ENCODE measurements at places on chromosomes 12 and 14.

DNA sequence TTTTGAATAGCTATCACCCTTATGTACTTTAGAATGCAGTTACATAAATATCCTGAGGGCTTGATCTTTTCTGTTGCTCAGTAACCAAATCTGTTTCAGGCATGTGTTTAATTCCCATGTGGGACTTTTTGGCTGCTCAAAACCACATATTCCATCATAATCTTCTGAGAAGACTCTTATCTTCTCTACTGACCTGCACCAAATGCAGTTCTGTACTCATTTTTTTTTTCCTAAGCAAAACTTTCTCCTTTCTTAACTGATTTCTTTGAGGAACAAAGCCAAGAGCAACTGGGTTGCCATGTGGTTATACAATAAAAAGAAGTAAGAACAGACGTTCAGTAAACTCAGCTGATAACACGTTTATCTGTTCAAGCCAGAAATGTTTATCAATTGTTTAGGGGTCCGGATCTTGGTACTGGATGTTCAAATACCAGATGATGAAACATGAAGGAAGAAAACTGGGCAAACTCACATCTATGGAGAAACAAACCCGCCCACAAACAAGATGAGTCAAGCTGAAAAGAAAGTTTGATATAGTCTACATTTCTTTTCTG is 50.1 kb downstream of the TMEM132C start:
- no peak for DNase-seq

- no peak for DNase-seq
These were observed 1069.5 kb downstream of the TRHDE start for GRCh38 chr12:73341559-73342247.

DNA sequence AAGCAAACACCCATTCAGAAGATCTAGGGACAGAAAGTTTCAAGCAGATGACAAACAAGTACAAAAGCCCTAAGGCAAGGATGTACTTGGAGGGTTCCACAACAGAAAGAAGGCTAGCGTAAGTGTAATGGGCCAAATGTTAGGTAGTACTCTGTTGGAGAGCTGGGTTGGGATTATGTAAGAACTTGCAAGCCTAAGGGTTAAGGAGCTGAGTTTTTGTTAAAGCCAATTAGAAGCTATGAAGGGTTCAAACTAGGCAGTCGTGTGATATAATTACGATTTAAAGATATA is 41.4 kb downstream of the HECTD1 start:
- DNase-seq: no peak

- DNase-seq: no peak
These were observed 177.6 kb downstream of the SUDS3 start for GRCh38 chr12:118553856-118554504.

GRCh38 chr14:104558231-104559027 is 21.1 kb upstream of the C14orf180 start:
- DNase-seq: no peak

DNA sequence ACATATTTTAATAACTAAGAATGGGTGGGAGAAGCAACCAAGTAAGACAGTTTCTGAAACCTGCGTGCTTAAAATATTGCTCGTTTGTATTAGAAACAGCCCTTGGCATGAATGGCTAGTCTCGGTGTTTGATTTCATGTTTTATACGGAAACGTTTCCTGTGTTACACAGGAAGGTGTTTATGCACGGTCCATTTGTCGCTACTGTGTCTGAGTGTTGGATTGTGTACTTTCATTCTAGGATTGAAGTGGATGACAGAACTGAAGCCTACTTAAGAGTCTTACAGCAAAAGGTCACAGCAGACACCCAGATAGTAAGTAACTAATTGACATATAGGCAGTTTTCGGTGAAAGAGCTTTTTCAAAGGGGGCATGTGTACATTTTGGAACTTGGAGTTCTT is 19.6 kb downstream of the PIWIL1 start:
- DNase-seq: no peak

DNA sequence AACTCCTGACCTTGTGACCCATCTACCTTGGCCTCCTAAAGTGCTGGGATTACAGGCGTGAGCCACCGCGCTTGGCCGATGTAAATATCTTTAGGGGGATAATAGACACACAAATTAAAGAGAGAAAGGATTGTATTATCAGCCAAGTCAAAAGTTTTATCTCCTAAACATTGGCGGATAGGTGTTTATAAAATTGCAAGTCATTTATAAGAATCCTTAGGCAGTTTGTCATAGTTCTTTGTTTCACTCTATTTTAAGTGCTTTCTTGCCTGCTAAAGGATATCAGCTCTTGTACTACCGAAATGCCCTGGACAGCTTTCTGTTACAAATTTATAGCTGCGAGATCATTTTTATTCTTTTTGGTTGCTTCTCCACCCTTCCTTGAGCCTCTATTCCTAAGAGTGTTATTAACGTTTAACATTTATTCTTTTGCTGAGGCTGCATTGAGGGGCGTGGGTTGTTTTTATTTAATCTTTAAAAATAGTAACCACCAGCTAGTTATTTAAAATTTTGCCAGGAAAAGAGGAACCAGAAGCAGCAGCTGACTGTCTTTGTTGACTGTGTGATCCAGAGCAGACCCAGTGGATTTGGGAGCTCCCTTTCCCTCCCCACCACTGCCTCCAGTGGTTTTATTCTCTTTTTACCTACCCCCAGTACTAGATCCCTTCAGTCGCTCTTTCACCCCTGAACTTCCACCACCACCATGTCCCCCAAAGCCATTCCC is 106.4 kb downstream of the DIP2B start:
- DNase-seq: no peak

DNA sequence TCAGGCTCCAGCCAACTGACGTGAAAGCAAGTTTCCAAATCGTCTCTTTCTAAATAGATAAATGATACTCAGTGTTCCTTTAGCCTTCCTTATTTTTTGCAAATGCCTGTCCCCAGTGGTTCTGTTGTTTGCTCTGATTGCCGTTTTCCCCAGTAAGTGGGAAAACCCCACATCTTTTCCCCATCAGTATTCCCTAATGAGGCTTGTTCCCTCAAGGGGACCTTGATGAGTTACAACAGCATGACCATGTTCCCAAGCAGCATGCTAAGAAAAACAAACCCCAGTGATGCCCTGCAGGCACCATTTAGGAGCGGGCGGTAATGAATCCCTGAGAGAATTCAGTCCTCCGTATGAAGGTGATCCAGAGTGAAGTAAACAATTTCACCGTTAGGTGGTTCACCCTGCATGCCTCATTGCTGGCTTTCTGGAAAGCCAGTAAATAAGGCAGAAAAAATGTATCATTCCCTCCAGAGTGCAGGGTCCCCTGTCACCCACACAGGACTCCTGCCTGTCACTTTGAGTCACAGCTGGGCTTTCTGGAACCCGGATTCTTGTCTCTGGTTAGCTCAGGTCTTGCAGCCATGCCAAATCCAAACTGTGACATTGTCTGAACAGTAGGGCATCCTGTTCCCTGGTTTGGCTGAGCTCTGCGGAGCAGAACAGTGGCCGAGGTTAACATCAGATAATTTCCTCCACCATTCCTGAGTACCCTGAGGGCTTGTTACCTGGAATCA is 222.6 kb downstream of the RGS6 start:
- no peak for DNase-seq

GRCh38 chr12:41184864-41185263 is 3.3 kb upstream of the PDZRN4 start:
- no peak for DNase-seq

- no peak for DNase-seq
These were observed 99.1 kb upstream of the PPP4R3A start for GRCh38 chr14:91609161-91609560.

- DNase-seq: no peak
These were observed 191.6 kb upstream of the NUDT4 start for GRCh38 chr12:93186131-93186530.

GRCh38 chr14:47186486-47186885 is 488.9 kb downstream of the MDGA2 start:
- DNase-seq: no peak

All from lower leg skin (tissue), 4 donors.